ENCODE measurements at places on chromosomes 5 and 9. TPM values are rescaled to one million over a fixed set of nuclear protein-coding genes. Genes with fewer than 3 reads are reported as not detected.

TXNDC15 gene
- 78.4 TPM for total RNA-seq

- H3K4me3 ChIP-seq: no peak overlapping the region
- no peak overlapping the region for H3K27ac ChIP-seq
- peak; percentile 72 for DNase-seq
- no peaks in the 10 kb centered on the region for H3K27me3 ChIP-seq
Measured at GRCh38 chr9:136602193-136602885, 56.5 kb upstream of the NOTCH1 start.

DNA sequence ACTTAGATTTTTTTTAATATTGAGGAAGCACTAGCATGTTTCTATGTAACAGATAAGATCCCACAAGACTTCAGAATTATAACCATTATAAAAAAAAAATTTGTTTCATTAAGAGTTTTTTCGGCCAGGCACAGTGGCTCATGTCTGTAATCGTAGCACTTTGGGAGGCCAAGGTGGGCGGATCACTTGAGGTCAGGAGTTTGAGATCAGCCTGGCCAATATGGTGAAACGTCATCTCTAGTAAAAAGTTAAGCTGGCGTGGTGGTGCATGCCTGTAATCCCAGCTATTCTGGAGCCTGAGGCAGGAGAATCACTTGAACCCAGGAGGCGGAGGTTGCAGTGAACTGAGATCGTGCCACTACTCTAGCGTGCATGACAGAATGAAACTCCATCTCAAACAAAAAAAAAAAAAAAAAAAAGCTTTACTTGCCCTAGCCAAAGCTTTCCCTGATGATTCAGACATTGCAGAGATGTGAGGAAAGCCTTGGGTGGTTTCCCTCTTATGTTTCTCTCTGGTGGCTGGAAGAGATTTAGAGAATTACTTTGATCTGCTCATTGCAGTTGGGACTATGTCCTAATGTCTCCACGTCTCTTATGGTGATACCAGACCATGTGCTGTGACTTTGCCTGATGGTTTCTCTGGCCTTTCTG lies 65.4 kb downstream of the EGFLAM start:
- DNase-seq: no peak
- no peak overlapping the region for H3K4me3 ChIP-seq
- peaks cover 5% of the 10 kb centered on the region for H3K4me1 ChIP-seq
- H3K27me3 ChIP-seq: no peaks in the 10 kb centered on the region
- no peaks in the 10 kb centered on the region for H3K36me3 ChIP-seq
- H3K27ac ChIP-seq: no peak overlapping the region

DNA sequence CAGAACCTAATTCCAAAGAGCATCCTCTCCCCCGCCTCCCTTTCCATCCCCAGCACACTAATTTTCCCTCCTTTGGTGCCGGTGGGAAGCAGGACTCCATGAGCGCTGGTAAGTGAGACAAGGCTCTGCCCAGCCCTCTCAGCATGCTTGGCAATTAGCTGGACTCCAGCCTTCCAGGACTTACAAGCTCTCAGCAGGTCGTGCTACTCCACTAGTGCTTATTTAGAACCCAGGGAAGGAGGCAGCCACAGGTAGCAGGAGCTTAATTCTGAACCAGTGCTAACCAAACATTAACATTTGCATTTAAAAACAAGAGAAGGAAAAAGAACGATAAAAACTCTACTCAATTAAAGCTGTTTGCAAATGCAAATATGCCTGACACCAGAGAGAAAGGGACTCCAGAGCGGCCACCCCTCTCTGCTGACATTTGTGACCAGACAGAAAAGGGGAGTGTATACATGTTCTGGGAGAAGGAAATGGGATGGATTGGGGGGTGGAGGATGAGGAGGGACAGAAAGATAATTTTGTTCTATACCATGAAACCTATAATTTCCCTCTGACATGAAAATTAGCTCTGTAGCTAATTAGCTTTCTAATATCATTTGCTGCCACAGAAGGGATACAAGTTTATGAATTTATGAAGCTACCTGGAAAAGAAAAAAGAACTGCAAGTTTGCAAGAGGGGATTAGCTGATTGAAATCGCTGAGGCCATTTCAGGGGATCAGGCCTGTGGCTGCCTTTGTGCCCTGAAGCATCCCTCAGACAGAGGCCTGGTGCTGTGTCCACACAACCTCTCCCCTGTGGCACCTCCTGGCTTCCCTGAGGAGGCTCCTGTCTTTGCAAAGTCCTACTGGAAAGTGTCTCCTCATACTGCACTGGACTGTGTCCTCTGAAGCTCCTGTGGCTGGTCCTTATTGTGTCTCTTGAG lies 266.3 kb downstream of the SEC61B start:
- no peak overlapping the region for H3K27ac ChIP-seq
- H3K4me3 ChIP-seq: no peak overlapping the region
- no peaks in the 10 kb centered on the region for H3K4me1 ChIP-seq
- H3K36me3 ChIP-seq: no peaks in the 10 kb centered on the region

JAKMIP2 gene
- total RNA-seq: 8.4 TPM

DNA sequence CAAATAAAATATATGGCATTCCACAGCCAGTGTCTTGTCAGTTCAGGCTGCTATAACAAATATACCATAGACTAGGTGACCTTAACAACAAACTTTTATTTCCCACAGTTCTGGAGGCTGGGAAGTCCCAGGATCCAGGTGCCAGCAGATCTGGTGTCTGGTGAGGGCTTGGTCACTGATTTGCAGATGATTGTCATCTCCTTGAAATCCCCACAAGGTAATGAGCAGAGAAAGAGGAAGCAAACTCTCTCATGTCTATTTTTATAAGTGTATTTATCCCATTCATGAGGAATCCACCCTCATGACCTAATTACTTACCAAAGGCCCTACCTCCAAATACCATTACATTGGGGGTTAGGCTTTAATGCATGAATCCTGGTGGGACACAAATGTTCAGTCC lies 663.2 kb downstream of the TLR4 start:
- DNase-seq: no peak
- H3K36me3 ChIP-seq: no peaks in the 10 kb centered on the region
- H3K4me3 ChIP-seq: no peak overlapping the region
- H3K4me1 ChIP-seq: no peaks in the 10 kb centered on the region
- H3K27me3 ChIP-seq: no peaks in the 10 kb centered on the region
- no peak overlapping the region for H3K27ac ChIP-seq

CDKN2B-AS1 gene
- 3.0 TPM for total RNA-seq

DNA sequence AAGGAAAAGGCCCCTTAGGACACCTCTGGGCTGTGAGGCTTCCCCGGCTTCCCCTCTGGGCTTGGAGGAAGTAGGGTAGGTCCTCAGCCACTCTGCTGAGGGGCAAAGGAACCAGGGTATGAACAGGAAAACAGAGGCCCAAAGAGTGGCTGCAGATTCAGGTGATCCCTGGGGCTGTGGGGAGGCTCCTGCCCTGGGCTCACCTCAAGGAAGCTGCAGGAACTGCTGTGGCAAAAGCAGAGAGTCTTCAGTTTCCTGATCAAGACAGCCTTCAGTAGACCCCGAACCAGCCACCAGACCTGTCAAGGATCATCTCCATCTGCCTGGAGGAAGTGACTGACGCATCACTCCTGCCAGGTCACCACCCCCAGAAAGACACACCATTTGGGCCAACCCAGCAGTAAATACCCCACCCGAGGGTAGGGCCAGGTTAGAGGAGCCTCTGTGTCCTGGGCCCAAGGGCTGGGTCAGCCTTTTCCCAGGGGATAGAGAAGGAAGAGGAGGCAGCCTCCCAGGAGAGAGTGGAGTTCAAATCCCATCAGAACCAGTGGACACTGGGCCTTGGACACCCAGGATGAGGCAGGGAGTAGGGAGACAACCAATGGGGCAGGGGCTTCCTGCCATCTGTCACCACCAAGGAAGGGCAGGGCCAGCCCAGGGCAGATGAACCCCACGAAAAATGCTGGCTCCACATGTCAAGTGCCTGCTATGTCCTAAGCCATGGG lies 5.8 kb upstream of the ST6GALNAC6 start:
- no peaks in the 10 kb centered on the region for H3K27me3 ChIP-seq
- peaks cover 76% of the 10 kb centered on the region for H3K4me1 ChIP-seq
- peak overlapping the region; percentile 89 for H3K27ac ChIP-seq
- DNase-seq: no peak

RAI14 gene
- 83.0 TPM for total RNA-seq

DNA sequence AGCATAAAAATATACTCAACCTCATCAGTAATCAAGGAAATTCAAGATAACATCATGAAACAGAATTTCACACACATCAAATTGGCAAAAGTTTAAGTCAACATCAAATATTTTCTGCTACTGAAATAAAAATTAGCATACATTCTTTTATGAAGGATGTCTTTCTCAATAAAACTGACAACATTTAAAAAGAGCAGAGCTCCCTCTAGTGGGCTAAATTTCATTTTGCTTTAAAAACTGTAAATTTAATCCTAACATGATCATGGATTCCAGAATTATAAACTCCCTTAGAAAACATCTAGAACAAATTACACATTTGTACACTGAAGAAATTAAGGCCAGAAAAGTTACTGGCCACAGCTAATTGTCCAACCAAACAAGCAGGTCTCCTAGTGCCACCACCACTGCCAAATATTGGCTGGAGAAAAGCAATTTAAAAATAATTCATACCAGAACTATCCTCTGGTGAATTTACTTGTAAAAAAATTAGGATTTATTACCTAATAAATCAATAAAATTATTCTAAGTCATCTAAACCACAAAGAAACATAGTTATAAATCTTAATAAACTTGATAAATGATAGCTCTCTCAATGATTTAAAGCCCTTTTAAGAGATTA lies 31.2 kb downstream of the DEPDC1B start:
- no peaks in the 10 kb centered on the region for H3K27me3 ChIP-seq
- H3K4me1 ChIP-seq: no peaks in the 10 kb centered on the region
- H3K36me3 ChIP-seq: no peaks in the 10 kb centered on the region
- no peak overlapping the region for H3K4me3 ChIP-seq
- no peak for DNase-seq

DNA sequence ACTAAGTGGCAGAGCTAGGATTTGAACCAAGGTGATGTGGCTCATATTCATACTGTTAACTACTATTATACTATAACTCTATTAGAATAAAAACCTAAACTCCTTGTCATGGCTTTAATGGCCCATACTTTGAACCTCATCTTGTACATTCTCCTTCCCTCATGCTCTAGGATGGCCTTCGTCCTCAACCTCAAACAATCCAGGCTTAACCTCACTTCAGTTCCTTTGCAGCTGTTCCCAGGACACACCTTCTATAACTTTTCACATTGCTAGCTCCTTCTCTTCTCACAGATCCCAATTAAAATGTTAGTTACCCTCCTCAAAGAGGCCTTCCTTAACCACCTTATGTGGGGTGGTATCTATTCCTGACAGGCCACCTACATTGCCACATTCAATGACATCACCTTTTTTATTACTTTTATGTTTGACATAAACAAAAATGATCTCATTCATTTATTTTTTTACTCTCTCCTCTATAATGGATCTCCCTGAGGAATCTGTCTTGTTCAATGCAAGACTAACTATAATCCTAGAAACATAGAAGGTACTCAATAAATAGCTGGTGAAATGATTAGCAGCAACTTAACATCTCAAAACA lies 53.7 kb downstream of the CEP120 start:
- no peak overlapping the region for H3K4me3 ChIP-seq
- no peak overlapping the region for H3K27ac ChIP-seq
- H3K36me3 ChIP-seq: peaks cover 4% of the 10 kb centered on the region
- DNase-seq: no peak

KCNMB1 gene
- 5.3 TPM for total RNA-seq

TLX3 gene
- total RNA-seq: not detected

GRCh38 chr5:75138689-75139088 lies 86.3 kb upstream of the GCNT4 start:
- no peaks in the 10 kb centered on the region for H3K36me3 ChIP-seq
- no peak for DNase-seq
- no peaks in the 10 kb centered on the region for H3K27me3 ChIP-seq
- no peaks in the 10 kb centered on the region for H3K4me1 ChIP-seq
- no peak overlapping the region for H3K27ac ChIP-seq

PCDHA9 gene
- total RNA-seq: 0.17 TPM

- H3K4me3 ChIP-seq: no peak overlapping the region
- no peaks in the 10 kb centered on the region for H3K36me3 ChIP-seq
- DNase-seq: no peak
- no peak overlapping the region for H3K27ac ChIP-seq
- no peaks in the 10 kb centered on the region for H3K27me3 ChIP-seq
- H3K4me1 ChIP-seq: no peaks in the 10 kb centered on the region
Measured at GRCh38 chr5:178641711-178642110, 14.9 kb upstream of the CLK4 start.

GRCh38 chr9:76526026-76526425 lies 67.0 kb downstream of the GCNT1 start:
- H3K27me3 ChIP-seq: no peaks in the 10 kb centered on the region
- no peak for DNase-seq
- no peak overlapping the region for H3K4me3 ChIP-seq
- H3K27ac ChIP-seq: no peak overlapping the region
- no peaks in the 10 kb centered on the region for H3K36me3 ChIP-seq
- H3K4me1 ChIP-seq: peaks cover 7% of the 10 kb centered on the region

GRCh38 chr5:51131266-51131665 lies 252.0 kb upstream of the ISL1 start:
- H3K4me3 ChIP-seq: no peak overlapping the region
- H3K27me3 ChIP-seq: no peaks in the 10 kb centered on the region
- H3K4me1 ChIP-seq: no peaks in the 10 kb centered on the region
- DNase-seq: no peak
- H3K36me3 ChIP-seq: no peaks in the 10 kb centered on the region

GRCh38 chr5:143977891-143978461 lies 166.0 kb downstream of the HMHB1 start:
- no peaks in the 10 kb centered on the region for H3K4me1 ChIP-seq
- H3K27ac ChIP-seq: no peak overlapping the region
- no peaks in the 10 kb centered on the region for H3K36me3 ChIP-seq
- no peak overlapping the region for H3K4me3 ChIP-seq
- no peaks in the 10 kb centered on the region for H3K27me3 ChIP-seq

GRCh38 chr9:100111235-100111634 lies 12.2 kb downstream of the INVS start:
- no peaks in the 10 kb centered on the region for H3K27me3 ChIP-seq
- H3K36me3 ChIP-seq: peaks cover 14% of the 10 kb centered on the region
- no peak overlapping the region for H3K4me3 ChIP-seq
- no peak overlapping the region for H3K27ac ChIP-seq

CER1 gene
- not detected for total RNA-seq

DNA sequence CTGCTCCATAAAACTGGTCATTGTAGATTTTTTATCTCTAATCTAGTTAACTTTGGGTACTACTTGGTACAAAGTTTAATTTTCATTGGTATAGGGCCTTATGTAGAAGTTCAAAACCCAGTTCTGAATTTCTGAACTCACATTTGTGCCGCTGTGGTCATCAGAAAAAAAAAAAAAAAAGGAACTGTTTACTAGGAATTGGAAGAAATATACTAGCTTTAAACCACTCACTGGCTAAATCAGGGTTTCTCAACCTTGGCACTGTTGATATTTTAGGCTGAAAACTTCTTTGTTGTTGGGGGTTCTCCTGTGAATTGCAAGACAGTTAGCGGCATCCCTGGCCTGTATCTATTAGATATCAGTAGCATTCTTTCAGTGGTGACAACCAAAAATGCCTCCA lies 4.1 kb upstream of the ZFYVE16 start:
- no peak for DNase-seq
- no peak overlapping the region for H3K27ac ChIP-seq
- H3K27me3 ChIP-seq: no peaks in the 10 kb centered on the region

PCDHB16 gene
- 3.8 TPM for total RNA-seq

- H3K4me1 ChIP-seq: no peaks in the 10 kb centered on the region
- H3K36me3 ChIP-seq: no peaks in the 10 kb centered on the region
- no peaks in the 10 kb centered on the region for H3K27me3 ChIP-seq
- no peak overlapping the region for H3K4me3 ChIP-seq
- DNase-seq: no peak
Measured at GRCh38 chr5:175864296-175864695, 7.1 kb upstream of the CPLX2 start.
